ENCODE measurements at places on chromosomes 4 and X.

DNA sequence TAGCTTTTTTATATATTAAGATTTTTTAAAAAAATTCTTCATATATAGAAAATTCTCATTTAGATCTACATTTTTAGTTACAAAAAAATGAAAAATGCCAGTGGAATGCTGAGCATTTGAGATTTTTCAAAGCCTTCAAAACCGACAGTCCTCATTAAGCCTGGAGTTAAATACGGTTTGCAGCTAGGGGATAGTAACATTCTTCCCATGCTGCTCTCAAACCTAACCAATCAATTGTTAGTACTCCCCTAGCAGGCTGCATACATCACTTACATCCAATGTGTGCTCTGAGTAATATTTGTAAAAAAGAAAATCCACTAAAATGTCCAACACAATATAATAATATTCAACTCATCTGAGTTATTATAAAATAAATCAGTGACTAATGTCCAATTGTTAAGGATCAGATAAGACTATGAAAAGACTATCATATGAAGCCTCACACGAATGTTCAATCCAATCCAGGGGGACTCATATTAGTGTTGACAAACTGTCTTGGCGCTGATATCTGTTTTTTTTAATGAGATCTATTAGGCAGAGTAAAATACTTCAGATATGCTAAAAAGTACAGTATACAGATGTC is 227.6 kb upstream of the MAB21L2 start:
- no peak for DNase-seq

DNA sequence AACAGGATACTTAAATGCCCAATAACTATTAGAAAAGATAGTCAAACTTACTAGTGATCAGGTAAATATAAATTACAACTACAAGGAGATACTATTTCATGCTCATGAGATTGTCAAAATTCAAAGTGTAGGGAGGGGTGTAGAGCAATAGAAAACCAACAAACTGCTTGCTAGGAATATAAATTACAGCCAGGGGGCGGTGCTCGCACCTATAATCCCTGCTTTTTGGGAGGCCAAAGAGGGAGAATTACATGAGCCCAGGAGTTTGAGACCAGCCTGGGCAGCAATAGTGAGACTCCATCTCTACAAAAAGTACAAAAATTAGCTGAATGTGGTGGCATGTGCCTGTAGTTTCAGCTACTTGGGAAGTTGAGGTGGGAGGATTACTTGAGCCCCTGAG is 556.5 kb upstream of the NR3C2 start:
- DNase-seq, result no peak

GRCh38 chrX:25204182-25204581 is 188.4 kb upstream of the ARX start:
- DNase-seq, result no peak

DNA sequence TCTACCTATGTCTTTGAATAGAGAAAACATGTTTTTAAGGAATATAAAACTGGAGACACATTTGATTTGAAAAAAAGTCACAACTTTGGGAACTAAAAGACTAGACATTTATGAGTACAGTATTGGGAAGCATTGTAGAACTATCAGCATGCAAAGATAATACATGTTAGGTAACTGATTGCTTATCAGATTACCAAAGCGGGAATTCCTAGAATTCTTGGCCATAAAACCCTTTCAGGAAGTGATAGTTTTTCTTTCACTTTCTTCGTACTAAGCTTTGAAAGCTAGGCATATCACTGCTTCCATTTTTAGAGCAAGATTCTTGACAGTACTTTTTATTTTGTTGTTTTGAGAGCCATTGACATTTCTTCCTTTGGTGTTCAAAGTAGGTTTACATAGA is 646.6 kb upstream of the PITX2 start:
- no peak for DNase-seq

Measured in effector memory CD8-positive, alpha-beta T cell (primary cell).